NCI-H1436 (cell line): ENCODE measurements at places on chromosomes 16 and 17.

DNA sequence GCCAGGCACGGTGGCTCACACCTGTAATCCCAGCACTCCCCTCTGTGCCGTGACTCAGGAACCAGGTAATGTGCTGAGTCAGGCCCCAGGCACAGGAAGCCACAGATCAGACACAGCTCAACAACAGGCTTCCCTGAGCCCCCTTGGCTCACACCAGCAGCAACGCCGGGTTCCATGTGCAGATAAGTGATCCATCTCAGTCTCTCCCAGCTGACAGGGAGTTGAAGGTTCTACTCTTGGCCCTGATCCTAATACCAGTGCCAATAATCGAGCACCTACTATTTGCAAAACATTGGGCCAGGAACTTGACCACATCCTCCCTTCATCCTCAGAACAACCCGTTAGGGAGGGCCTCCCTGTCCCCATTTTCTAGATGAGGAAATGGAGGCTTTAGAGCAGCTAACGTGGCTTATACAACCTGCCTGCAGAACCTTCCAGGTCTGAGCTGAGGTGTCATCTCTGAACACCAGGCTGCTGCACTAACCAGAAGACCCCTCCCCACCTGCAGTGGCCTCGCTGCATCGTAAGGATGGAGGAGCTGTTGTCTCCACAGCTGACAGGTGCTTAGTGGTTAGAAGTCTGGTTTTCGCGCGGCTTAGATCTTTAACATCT is 64.8 kb upstream of the AMZ2 start:
- DNase-seq, result no peak

DNA sequence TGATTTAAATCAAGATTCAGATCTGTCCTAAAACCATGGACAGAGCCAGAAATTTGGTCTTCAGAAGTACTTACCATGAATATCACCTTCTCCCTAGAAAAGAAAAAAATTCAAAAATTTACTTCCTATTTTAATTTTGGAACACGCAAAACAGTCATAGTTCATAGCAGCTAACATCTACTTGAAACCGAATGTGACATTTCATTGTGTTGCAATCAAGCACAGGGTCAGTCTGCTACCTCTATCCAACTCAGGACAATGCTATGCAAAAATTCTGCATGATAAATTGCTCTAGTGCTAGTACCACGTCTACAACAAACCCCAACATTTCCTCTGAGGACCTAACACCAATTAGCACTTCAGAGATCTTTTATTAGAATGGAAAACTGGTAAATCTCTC is 7.7 kb downstream of the JPT1 start:
- DNase-seq, result no peak

- DNase-seq, result no peak
These were observed 45.5 kb upstream of the STH start for GRCh38 chr17:45953561-45953960.

DNA sequence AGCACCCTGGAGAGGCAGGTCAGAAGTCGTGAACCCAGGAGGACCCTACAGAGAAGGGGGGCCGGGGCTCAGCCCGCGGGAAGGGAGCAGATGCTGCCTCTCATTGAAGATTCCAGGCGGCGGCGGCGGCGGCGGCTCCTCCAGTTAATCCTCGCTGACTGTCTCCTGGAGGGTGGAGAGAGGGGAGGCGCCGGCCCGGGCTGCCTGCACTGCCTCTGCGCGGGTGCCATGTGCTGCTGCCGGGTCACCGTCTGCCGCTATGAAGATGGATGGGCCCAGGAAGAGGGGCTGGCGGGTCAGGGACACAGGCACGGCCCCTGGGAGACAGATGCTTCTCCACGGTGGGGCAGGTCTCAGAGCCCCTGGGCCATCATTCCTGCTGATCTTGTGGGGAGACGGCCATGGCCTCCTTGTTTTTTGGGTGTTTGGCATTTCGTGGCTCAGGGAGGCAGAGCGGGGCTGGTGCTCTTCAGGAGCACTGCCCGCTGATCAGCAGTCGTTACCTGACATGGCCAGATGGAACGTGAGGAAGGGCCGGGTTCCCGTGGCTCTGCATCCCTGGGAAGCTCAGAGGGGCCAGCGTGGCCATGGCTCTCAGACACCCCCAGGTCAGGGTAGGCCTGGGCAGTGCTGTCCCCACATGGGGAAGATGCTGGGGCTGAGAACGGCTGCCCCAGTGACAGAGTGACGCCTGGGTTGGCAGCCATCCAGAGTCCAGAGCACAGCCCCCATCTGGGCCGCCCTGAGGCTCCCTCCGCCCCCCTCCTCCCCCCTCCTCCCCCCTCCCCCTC is 36.1 kb downstream of the GINS2 start:
- peak; percentile 66 for DNase-seq

GRCh38 chr16:11396241-11397048 is 51.2 kb downstream of the RMI2 start:
- DNase-seq, result peak; percentile 38

- DNase-seq, result no peak
These were observed 33.4 kb downstream of the ITGB3 start for GRCh38 chr17:47287068-47287467.

DNA sequence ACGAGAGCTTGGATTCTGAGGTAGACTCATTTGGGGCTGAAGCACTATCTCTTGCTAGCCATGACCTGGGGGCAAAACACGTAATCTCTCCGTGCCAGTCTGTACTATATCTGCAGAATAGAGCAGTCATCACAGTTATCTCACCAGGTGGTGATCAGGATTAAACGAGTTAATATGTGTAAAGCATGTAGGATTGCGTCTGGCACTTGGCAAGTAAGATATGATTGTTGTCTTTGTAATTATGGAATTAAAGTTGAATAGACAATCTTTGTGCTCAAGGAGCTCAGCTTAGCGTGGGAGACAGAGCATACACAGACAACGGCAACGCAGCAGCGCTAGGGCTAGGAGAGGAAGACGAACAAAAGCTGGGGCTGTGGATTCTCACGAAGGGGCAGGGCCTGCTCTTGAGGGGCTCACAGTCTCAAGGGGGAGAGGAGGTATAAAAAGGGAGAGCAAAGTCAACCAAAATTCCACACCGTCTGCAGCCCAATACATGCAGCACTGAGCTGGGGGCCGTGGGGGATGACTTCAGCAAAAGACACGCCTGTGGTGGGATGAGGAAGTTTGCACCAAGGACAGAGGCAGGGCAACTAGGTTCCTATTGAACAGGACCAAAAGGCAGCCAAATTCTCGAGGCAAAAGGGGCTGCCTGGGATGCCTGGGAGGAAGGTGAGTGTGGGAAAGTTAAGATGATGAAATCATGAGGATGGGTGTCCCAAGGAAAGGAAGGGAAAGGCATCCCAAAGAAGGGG is 68.6 kb downstream of the SDK2 start:
- DNase-seq, result peak; percentile 52

DNA sequence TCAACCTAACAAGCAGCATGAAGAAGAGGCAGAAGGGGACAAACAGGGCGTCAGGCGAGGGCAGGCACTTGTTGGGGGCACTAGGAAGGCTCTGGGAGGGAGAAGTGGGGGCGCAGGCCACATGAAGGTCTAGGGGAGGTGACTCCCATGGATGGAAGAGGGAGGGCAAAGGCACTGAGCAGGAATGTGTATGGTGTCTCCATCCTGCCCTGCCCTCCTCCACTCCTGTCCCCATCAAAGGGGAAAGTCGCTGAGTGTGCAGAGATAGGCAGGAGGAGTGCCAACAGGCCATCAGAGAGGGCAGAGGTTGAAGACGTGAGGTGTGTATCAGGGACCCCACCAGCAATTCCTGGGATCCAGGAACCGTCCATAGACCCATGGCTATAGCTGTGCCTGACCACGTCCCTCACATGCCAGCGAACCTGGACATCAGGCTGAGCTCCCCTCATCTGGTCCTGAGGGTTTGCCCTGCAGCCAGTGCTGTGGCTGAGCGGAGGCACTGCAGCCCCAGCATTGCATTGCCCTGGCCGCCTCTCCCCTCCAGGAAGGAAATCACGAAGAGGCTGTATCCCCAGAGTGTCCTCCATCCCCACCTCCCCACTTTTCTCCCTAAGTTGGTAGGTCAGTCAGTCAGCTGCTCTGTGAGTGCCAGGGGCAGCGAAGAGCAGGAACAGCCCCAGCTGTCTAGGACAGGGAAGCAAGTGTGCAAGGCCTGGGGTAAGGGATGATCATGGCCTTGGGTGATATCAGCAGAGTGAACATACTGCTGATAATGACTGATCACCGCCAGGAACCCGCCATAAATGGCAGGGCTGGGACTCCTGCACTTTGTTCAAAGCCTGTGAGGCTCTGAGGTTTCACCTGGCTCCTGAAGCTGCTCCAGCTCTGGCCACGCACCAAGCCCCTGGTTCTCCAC is 6.2 kb upstream of the CYB561 start:
- DNase-seq, result no peak

DNA sequence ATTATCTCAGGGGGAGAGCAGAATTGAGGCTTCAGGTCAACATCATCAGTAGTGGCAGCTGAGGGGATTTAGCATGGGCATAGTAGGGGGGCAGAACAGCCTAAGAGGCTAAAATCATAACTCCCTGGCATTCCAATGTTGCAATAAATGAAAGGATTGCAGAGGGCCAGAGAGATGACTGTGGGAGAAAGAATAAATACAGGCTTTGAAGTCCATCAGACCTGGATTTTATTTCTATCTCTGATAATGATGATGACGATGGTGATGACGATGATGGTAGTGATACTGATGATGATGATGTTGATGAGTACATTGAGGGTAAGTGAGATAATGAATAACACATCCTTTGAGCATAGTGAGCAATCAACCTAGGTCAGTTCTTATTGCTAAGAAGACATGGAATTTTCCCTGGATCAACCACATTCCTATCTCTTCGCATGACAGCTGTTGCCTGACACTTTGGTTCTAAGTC is 107.4 kb upstream of the CDH11 start:
- DNase-seq, result no peak

DNA sequence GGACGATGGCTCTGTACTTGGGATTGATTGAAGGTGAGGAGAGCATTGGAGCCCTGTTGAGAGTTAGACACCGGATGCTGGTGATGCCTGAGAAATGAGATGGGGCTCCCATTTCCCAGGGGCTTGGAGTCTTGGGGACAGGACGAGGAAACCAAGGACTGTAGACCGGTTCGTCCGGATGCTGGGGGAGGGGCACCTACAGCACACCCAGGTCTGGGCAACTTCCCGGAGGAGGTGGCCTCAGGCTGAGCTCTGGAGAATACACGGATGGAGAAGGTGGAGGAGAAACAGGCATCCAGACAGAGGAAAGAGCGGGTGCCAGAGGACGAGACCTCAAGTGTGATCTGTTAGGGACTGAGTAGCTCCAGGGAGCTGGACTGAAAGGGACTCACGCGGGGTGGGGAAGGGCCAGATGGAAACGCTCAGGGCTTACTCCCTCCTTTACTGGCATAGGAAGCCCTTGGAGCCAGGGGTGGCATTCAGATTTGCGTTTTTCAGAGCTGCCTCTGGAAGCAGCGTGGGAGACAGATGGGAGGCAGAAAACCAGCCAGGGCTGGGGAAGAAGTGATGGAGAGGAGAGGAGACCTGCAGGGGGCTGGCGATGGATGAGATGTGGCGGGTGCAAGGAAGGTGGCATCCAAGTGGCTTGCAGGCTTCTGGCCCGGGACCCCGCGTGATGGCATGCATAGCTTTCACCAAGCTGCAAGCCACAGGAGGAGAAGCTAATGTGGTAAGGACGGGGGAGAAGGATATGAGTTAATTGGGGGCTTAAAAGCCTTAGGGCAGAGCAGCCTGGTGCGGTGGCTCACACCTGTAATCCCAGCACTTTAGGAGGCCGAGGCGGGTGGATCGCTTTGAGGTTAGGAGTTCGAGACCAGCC is 8.3 kb downstream of the C1QTNF1 start:
- no peak for DNase-seq

DNA sequence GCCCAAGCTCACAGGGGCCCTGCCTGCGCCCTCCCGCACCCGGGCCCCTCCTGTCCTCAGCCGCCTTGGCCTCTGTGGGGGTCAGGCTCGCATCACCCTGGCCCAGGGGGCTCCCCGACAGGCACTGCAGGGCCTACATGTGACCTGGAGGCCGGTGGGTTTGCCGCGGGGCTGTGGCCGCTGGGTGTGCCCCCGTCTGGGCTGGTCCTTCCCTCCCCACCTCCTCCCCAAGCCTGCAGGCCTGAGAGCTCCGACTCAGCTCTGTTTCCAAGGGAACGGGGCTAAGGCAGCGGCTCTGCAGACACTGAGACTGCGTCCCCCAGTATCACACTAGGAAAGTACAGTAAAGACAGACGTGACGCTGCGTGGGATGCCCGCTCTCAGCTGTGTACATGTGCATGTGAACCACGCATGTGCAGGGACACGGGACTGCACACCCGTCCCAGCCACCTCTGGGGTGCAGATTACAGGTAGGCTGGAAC is 16.5 kb upstream of the WDR45B start:
- peak; percentile 41 for DNase-seq

- DNase-seq, result no peak
These were observed 35.3 kb downstream of the LDHD start for GRCh38 chr16:75081179-75081859.

GRCh38 chr16:69741951-69742904 is 12.5 kb downstream of the NOB1 start:
- DNase-seq, result no peak

DNA sequence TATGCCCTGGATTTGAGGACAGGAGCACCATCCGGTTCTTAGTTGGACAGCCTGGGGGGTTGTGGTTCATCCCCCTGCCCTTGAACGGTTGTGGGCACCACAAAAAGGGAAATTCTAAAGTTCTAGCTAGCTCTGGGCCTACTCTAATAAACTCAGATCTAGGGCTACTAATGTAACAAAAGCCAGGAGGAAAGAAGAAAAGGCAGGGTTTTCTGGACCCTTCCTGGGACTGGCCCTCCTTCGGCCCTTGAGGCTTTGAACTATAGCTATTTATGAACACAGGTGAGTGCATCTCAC is 15.1 kb downstream of the ETV4 start:
- no peak for DNase-seq

- no peak for DNase-seq
These were observed 7.0 kb upstream of the MILR1 start for GRCh38 chr17:64441772-64442540.

GRCh38 chr17:77527409-77527808 is 386.6 kb downstream of the SEC14L1 start:
- no peak for DNase-seq

DNA sequence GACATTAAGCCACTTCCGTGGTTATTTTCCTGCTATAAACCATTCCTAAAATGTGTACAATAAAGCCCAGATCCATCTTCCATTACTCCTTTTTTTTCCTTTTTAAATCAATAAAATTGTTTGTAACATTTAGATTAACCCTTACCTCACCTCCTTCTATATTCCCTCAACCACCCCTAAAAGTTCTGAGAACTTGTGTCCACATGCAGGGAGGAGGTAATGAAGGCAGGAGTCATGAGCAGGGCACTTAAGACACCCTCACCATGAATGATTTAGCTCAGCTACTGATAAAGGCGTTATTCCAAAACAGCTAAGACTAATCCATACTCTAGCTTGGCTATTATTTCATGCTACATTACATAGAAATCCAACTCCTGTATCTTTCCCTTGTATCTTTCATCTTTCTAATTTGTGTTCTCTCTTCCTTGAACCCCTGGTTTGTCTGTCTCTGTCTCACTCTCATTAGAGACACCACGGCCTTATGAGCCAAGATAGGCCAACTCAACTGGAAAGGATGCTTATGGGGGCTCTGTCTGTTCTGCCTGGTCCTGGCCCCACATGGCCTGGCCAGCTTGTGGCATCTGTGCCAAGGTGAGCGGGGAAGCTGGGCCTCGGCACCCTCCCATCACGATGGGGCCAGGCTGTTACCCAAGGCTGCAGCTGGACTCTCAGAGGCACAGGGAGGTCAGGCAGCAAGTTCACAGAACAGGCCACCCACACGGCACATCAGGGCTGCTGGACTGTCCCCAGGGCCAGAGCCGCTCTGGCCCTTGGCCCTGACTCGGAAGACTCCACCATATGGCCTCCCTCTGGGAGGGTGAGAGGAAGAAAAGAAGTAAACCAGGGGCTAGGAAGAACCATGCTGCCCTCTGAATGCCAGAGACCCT is 294.4 kb downstream of the SOX9 start:
- DNase-seq, result no peak
